ENCODE measurements at places on chromosomes 5 and 9.

GRCh38 chr9:37004424-37004935 is 29.6 kb downstream of the PAX5 start:
- no peak for DNase-seq

DNA sequence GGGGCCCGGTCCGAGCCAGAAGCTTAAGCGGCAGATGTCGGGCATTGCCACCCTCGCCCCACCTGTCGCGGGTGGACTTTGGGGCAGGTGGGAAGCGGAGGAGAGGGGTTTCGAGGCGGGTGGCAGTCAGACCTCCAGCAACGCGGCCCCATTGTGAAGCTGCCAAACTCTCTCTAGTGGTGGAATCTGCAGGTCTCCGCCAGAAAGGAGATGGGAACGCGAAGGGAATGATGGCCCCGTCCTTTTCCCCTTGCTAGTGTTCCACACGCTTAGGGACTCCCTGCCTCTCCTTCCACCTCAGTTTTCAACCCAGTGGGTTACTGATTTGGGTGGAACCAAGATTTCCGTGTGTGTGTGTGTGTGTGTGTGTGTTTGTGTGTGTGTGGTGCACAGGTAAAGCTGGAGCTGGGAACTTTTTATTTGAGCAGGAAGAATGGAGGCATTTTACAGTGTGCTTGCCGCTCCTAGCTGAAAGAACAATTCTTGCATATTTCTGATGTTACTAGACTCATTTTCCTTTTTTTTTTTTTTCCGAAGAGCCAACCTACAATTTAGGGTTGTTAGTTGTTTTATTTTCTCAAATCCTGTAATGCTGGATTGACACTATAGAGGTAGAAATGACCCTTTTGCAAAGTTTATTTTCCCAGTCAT is 1.3 kb downstream of the MACIR start:
- DNase-seq, result peak; percentile 42

- DNase-seq, result no peak
These were observed 2.7 kb downstream of the KLF4 start for GRCh38 chr9:107486674-107487520.

DNA sequence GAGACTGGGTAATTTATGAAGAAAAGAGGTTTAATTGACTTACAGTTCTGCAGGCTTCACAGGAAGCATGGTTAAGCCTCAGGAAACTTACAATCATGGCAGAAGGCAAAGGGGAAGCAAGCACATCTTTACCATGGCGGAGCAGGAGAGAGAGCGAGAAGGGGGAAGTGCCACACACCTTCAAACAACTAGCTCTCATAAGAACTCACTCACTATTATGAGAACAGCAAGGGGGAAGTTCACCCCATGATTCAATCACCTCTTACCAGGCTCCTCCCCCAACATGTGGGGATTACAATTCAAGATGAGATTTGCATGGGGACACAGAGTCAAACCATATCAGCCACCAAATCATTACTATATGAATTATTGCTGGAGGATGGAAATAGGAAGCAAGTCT is 30.3 kb upstream of the STX17 start:
- DNase-seq, result no peak

- no peak for DNase-seq
These were observed 69.4 kb downstream of the LMNB1 start for GRCh38 chr5:126846344-126846743.

DNA sequence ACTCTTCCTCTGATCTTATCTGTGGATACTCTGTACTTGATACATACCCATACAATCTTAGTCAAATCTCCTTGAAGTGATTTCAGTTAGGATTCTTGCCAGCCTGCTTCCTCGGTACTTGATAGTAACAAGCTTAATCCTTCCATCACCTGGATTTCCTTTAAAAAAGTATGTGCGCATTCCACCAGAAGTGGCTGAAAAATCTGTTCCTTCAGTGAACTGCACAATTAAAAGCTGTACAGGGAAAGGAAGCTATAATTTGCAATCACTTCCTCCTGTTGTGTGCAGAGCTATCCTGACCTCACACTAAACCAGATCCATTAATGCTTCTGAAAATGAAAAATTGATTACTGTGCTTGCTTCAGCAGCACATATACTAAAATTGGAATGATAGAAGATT is 47.3 kb downstream of the PWWP2A start:
- no peak for DNase-seq

DNA sequence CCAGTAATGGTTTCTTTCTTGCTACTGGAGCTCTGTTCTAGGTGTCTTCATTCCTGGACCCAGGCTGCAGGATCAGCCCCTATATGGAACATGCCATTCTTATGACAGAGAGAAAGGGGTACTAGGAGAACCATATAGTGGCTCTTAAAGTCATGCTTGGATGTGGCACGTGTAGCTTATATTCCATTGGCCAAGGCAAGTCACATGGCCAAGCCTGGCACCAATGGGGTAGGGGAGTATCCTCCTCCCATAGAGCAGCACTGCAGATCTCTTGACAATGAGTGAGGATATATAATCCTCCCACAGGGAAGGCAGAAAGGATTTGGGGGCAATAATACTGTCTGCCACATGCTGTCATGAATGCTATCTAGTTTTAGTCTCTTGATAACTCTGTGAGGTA is 193.3 kb downstream of the PALM2AKAP2 start:
- DNase-seq, result no peak

GRCh38 chr9:86202338-86202882 is 57.0 kb downstream of the C9orf153 start:
- no peak for DNase-seq

GRCh38 chr9:130237763-130238524 is 27.6 kb upstream of the HMCN2 start:
- DNase-seq, result no peak

DNA sequence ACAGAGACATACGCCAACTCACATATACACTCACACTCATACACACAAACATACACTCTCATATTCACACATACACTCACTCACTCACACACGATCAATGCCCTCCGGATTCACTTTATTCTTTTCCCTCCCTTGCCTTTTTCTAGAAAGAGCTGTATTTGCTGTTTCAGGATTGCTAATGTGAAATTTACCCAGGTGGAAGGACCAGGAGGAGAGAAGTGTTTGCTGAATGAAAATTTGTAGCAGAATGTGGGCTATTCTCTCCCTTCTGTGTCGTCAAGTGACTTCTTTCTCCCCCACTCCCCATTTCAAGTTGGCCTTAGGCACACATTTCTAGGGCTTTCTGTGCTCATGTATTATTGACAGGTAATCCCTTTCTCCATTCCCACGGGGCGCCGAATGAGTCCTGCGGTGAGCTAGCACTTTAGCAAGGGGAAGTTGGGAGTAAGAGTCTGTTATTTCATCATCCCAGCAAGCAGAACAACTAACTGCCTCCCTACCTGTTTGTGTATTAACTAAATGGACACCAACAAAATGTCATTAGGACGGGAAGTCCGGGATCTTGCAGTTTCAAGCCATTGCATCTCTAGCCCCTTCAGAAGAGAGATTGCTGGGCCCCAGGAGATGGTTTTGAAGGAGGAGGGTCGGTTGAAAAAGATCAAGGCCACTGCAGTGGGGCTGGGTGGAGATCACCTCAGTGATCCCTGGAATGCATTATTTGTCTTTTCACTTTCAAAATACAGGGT is 97.1 kb upstream of the TAF11L2 start:
- DNase-seq, result no peak

DNA sequence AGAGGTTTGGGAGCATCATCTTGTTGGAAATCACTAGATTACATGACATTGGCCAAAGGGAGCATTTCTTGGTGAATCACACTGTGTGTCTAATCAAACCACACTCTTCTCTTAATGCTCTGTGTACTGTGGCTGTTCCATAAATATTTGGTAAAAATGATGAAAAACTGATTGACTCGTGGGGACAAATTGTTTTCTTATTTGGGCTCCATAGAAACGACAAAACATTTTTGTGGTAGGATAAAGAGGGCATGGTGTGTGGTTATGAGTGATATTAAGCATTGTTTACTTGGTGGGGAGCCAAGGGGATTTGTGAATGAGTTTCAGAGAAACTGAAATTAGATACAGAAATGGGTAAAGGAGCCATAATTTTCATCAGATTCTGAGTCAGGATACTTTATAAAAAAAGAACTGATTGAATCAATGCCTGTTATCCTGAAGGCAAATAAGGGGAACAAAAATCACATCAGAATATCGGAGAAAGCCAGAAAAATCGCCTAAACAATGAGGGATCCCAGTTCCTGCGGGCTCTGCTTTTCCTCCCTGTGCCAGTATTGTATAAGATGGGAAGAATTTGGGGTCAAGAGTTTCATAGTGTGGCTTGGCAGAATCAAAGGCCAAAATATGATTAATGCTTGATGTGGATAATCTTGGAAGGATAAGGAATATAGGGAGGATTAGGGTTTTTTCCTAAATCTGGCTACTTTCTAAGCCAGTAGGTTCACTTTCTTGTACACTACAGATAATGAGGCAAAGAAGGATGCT is 33.3 kb downstream of the FBXL7 start:
- DNase-seq, result no peak

GRCh38 chr5:16704945-16705344 is 88.1 kb upstream of the RETREG1 start:
- no peak for DNase-seq

GRCh38 chr5:117954331-117954730 is 1034.0 kb downstream of the DTWD2 start:
- DNase-seq, result no peak

- DNase-seq, result no peak
These were observed 169.7 kb downstream of the C9orf50 start for GRCh38 chr9:129451089-129451656.

GRCh38 chr5:135425641-135426040 is 21.5 kb downstream of the DCANP1 start:
- no peak for DNase-seq

- DNase-seq, result no peak
These were observed 12.3 kb downstream of the PDZD2 start for GRCh38 chr5:31651241-31651640.

DNA sequence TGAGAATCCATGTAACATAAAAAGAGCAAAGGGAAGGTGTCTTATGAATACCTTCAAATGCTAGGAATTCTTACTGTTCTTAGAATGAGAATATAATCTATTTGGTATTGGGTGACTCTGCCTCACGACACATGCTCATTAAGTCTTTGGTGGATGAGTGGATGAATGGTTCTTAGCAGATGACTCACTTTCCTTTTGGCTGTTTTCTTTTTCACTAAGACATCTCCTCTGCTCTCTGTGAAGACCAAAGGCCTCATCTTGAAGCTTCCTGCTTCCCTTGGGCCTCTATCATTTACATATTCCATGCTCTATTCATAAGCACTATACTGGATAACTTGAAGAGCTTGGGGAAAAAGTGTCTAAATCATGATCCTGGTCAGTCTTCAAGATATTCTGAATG is 468.1 kb downstream of the SPATA31D1 start:
- no peak for DNase-seq

DNA sequence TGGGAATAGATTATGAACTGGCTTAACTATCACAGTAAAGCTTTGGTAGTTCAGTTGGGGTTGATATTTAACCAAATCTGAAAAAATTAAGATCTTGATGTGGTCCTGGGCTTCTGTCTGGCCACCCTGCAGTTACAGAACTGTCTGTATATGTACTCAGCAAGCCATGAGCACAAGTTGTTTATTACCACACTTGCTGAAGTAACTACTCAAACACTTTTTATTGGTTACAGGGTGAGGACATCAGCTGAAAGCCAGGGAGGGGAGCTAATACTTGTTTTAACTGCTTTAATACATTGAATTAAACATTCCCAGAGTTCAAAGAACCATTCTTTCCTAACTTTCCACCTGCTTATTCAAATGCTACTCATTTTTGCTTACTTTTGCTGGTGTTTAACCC is 29.4 kb upstream of the KCNN2 start:
- DNase-seq, result no peak

- no peak for DNase-seq
These were observed 145.4 kb downstream of the MAPKAP1 start for GRCh38 chr9:125561509-125562148.
